Ovary (tissue), 10 donors: ENCODE measurements at places on chromosomes 7 and 10. TPM values are rescaled to one million over a fixed set of nuclear protein-coding genes. Genes with fewer than 3 reads are reported as not detected.

The GPER1 gene
- total RNA-seq = 7.5 TPM

The SSBP1 gene
- 83.2 TPM for total RNA-seq

The TIAL1 gene
- 113 TPM for total RNA-seq

DNA sequence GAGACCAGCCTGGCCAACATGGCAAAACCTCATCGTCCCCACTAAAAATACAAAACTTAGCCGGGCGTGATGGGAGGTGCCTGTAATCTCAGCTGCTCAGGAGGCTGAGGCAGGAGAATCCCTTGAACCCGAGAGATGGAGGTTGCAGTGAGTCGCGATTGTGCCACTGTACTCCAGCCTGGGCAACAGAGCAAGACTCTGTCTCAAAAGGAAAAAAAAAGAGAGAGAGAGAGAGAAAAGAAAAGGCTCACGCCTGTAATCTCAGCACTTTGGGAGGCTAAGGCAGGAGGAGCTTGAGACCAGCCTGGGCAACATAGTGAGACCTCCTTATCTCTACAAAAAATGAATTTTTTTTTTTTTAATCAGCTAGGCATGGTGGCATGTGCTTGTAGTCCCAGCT, 157.6 kb downstream of the CUX1 start:
- H3K4me3 ChIP-seq = no peak overlapping the region
- no peak for DNase-seq
- no peaks in the 10 kb centered on the region for H3K27me3 ChIP-seq

DNA sequence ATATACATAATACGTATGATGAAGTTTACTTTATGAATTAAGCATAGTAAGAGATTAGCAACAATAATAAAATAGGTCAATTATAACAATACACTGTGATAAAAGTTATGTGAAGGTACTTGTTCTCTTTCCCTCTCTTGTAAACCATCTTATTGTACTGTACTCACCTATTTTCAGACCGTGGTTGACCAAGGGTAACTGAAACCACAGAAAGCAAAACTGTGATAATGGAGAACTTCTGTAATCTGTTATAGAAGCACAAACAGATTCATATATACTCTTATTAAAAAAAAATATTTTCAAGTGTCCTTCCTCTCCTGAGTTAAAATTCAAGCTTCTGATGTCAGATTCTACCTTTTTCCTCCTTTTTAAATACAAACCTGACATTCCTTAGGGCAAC, 1247.8 kb upstream of the SORCS1 start:
- DNase-seq = no peak
- H3K27me3 ChIP-seq = no peaks in the 10 kb centered on the region
- no peaks in the 10 kb centered on the region for H3K4me1 ChIP-seq
- no peaks in the 10 kb centered on the region for H3K36me3 ChIP-seq

- H3K4me3 ChIP-seq = no peak overlapping the region
- no peaks in the 10 kb centered on the region for H3K27me3 ChIP-seq
- H3K36me3 ChIP-seq = no peaks in the 10 kb centered on the region
- no peak overlapping the region for H3K27ac ChIP-seq
- H3K4me1 ChIP-seq = no peaks in the 10 kb centered on the region
Observed at GRCh38 chr7:150999497-151000230, 8.8 kb downstream of the NOS3 start.
